Left renal cortex interstitium (tissue), 4 donors: ENCODE measurements at places on chromosomes 1 and 21. TPM values are rescaled to one million over a fixed set of nuclear protein-coding genes. Genes with fewer than 3 reads are reported as not detected.

GRCh38 chr1:165254896-165255625 lies 101.5 kb downstream of the LMX1A start:
- no peak for DNase-seq

GRCh38 chr21:45074048-45074817 lies at the start of gene ADARB1:
TSS of gene ADARB1 (plus strand) at chr21:45074580. CDS start at chr21:45171657, 97,077 bp downstream.
- no peak for DNase-seq

DNA sequence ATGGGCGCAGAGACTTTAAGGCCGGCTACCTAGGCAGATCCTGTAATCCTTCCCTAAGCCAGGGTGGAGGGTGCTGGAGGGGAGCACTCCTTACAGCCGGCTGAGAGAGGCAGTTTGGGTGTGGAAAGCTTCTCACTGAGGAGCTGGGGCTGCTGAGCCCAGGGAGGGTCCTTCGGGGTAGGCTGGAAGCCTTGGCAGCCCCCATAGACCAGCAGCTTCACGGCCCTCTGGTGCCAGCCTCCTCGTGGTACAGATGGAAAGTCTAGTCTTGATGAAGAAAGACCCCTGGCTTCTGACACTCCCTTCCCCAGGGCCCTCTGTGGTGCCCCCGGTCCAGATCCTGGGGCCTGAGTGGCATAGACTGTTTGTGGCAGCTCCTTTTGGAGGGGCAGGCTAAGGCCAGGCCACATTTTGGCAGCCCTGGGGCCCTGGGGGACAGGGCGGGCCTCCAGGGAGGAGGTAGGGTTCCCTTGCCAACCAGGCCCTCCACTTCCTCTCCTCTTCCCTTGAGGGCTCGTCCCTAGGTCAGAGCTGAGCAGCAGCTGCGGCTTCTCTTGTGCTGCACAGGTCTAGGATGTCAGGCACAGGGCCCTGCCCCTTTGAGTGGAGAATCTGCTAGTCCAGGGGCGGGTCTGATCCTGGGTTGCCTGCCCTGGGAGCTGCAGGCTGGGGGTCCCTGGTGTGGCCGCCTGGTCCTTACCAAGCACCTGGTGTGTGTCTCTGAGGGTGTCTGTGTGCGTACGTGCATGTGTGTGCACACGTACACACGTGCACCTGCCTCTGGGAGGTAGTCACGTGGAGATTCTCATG lies 4.8 kb downstream of the AMPD2 start:
- DNase-seq: no peak

GRCh38 chr1:179087665-179088064 lies 5.8 kb downstream of the TOR3A start:
- no peak for DNase-seq

DNA sequence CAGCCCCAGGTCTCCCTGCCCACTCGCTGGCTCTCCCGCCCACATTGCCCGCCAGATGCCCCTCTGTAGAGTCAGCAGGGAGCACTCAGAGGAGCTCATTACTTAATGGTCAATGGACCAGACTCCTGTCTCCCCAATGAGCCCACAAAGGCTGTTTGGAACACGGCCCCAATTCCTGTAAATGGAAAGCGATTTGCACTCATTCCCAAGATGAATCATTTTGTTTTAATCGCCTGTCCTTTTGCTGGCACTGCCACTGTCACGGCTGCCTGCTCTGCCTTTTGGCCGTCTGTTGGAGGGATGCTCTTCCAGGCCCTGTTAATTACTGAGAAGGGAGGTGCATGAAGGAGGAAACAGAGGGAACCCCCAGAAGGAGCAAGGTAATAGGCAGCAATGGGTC lies 44.8 kb upstream of the ATP2B4 start:
- DNase-seq: no peak

DNA sequence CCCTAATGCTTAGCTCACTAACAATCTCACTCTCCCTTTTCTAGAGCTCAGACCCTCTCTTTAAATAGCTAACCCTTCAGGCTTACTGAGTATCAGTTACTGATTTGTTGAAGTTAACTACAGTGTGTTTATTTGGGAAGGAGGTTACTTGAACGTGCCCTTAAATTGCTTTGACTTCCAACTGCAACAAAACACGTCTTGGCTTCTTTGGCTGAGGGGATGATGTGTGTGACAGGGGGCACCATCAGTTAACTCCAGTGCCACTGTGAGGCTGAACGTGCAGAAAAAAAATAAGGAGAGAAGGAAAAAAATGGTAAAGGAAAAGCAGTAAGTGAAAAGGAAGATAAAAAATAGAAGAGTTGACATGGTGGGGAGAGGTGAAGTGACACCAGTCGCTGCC lies 75.1 kb upstream of the NRIP1 start:
- peak; percentile 54 for DNase-seq

- DNase-seq: no peak
These were observed 1296.5 kb downstream of the MRPL39 start for GRCh38 chr21:24310788-24311187.

GRCh38 chr1:57506941-57507340 lies 83.1 kb upstream of the DAB1 start:
- no peak for DNase-seq

DNA sequence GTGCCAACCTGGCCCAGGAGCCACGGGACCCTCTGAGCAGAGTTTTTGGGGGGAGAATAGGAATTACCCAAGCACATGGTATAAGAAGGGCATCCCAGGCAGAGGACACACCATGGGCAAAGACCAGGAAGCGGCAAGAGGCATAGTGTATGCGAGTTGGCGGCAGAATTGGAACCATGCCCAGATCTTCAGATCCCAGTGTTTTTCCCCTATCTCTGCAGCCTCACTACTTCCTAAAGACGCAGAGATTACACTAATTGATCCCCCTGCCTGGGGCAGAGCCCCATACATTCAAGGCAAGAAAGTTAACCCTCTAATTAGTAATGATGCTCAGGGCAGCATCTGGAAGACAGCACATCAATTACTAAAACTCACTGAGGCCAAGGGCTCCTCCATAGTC lies 48.2 kb downstream of the SYT2 start:
- no peak for DNase-seq

- DNase-seq: no peak
These were observed 36.9 kb upstream of the RGS1 start for GRCh38 chr1:192538407-192539296.

DNA sequence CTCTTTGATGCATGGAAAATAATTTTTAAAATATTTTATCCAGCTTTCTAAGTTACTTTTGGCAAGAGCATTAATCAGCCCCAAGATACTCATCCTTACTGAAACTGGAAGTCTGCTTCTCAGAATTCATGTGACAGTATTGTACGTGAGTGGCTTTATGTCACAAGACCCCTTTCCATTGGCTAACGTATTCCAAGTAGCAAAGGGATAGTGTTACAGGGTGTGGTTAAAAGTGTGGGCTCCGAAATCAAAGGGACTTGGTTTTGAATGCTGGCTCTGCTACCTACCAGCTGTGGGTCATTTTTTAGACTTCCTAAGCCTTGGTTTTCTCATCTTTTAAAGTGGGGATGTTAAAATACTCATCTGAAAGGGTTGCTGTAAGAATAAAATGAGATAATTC lies 91.7 kb downstream of the RHOU start:
- DNase-seq: no peak

- no peak for DNase-seq
These were observed 34.7 kb downstream of the CELF3 start for GRCh38 chr1:151681923-151682322.

- DNase-seq: no peak
These were observed 8.1 kb upstream of the F5 start for GRCh38 chr1:169594391-169594790.

GRCh38 chr1:39462074-39462473 lies 29.4 kb upstream of the BMP8A start:
- no peak for DNase-seq

- DNase-seq: no peak
These were observed 2.2 kb downstream of the TMEM35B start for GRCh38 chr1:34982820-34983376.

DNA sequence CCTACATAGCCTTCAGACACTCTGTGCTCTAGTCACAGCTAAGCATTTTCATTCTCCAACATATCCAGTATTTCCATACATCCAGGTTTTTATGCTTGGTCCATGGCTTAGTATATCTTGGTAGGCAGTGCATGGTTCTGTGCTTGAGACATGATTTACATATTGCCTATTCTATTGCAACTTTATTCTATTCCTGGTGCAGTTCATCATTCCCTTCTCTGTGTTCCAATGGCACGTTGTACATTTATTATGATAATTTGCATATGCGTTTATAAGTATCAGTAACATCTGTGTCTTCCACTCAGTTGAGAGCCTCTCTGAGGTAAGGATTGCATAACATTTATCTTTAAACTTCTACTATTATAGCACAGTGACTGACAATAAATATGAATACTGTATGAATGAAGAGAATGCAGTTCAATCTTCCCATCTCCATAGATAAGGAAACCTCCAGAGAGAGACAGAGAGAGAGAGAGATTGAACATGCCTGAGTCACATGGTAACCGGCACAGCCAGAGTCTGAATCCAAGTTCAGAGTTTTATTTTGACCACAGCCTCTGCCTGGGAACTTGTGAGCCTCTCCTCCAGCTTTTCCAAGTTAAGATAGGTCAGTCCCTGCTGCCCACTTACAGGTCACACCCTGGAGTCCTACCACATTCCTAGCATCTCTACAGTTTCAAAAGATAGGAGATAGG lies 41.5 kb downstream of the PLPPR5 start:
- DNase-seq: no peak

DNA sequence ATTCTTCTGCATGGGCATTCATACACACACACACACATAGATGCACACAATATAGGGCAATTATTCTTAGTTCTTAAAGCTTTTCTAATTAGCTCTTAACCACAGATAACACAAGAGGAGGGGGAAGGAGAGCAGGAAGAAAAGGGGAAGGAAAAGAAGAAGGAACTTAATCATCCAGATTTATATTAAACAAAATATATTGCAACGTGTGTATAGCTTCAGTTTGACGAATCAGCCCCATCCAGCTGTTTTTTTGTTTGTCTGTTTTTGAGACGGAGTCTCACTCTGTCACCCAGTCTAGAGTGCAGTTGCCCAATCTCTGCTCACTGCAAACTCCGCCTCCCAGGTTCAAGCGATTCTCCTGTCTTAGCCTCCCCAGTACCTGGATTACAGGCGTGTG lies 21.7 kb upstream of the ANKRD13C start:
- DNase-seq: no peak

GRCh38 chr1:32496127-32496526 lies 31.3 kb downstream of the ZBTB8B start:
- no peak for DNase-seq

- DNase-seq: no peak
These were observed 14.6 kb upstream of the SPSB1 start for GRCh38 chr1:9278116-9278515.

- no peak for DNase-seq
These were observed 537 bp upstream of the KLHL17 start for GRCh38 chr1:959731-960362.

- no peak for DNase-seq
These were observed 2.1 kb downstream of the SASS6 start for GRCh38 chr1:100130552-100131077.

GRCh38 chr1:226402739-226403165 lies 5.1 kb downstream of the PARP1 start:
- DNase-seq: no peak

GRCh38 chr21:16797966-16798365 lies 714.9 kb upstream of the CXADR start:
- DNase-seq: no peak

GRCh38 chr1:85451236-85451830 lies 13.6 kb downstream of the DDAH1 start:
- no peak for DNase-seq

DNA sequence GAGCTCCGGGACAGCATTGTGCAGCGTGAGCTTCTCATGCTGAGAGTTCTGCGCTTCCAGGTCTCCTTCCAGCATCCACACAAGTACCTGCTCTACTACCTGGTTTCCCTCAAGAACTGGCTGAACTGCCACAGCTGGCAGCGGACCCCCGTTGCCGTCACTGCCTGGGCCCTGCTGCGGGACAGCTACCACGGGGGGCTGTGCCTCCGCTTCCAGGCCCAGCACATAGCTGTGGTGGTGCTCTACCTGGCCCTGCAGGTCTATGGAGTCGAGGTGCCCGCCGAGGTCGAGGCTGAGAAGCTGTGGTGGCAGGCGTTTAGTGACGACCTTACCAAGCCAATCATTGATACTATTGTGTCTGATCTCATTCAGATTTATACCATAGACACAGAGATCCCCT lies 186.4 kb downstream of the NR5A2 start:
- DNase-seq: no peak

GRCh38 chr1:26218906-26219494 lies 15.0 kb upstream of the CEP85 start:
- DNase-seq: no peak

GRCh38 chr1:159600894-159601293 lies 13.3 kb downstream of the APCS start:
- DNase-seq: no peak

DNA sequence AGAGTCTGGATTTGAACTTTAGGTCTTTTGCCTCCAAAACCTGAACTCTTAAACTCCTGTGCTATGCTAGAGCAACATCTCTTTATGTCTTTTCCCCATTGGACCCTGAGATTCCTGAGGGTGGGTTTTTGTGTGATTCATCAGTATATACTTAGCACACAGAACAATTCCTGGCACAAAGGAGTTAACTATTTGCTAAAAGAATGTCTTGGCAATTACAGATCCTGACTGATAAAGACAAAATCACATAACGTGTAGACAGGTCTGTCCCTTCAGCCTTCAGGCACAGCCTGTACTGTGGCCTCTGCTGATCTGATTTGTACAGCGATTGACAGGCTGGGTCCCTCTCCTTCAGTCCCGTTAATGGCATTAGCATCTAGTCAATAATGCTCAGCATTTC lies 162.4 kb upstream of the BEND5 start:
- no peak for DNase-seq

DNA sequence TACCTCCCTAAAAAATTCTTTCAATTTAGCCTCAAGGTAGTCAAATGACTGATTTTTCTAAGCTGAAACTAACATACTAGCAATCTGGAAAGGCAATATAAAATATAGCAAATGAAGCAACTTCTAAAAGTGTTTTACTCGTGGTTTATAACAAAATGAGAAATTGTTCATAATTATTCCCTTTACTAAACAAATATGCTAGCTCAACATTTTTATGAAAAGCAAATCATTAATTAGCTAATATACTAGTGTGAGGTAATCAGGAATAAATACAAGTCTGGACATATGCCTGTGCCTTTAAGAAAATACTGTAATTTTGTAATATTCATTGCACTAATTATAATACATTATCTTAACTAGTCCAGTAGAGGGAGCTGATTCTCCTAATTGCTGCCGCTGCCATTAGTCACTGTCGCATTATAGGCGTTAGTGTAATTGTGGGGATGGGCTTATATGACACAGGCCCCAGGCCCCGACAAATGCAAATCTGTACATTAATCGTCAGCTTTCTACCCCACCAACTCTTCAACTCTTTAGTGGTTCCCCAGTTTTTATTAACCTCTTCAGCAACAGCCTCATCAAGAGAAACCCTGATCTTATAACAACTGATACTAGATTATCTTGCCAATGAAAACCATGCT lies 160.9 kb downstream of the GABPA start:
- no peak for DNase-seq

Gene KCNE1
- polyA plus RNA-seq: 0.30 TPM

Gene ARTN
- polyA plus RNA-seq: 1.9 TPM

Gene C1QTNF12
- polyA plus RNA-seq: 7.2 TPM

Gene NUAK2
- polyA plus RNA-seq: 10.2 TPM

Gene GNG4
- 4.2 TPM for polyA plus RNA-seq

Gene CFAP141
- not detected for polyA plus RNA-seq

Gene HNRNPU
- 684 TPM for polyA plus RNA-seq

Gene OR2T35
- polyA plus RNA-seq: not detected

Gene PRELP
- 5.5 TPM for polyA plus RNA-seq
